GM23338 (cell line): ENCODE measurements at places on chromosomes 2 and 18. TPM values are rescaled to one million over a fixed set of nuclear protein-coding genes. Genes with fewer than 3 reads are reported as not detected.

Gene IL1RL1
- not detected in 2 replicates for total RNA-seq

Gene CHN1
- total RNA-seq: 30.2 and 36.5 TPM in 2 replicates

Gene GAL3ST2
- total RNA-seq: 0.24 and 1.5 TPM in 2 replicates

Gene SLC5A7
- 0.08 and 0.17 TPM in 2 replicates for total RNA-seq

Gene CXCR1
- total RNA-seq: not detected in 2 replicates

Gene EPAS1
- 5.4 and 5.7 TPM in 2 replicates for total RNA-seq

DNA sequence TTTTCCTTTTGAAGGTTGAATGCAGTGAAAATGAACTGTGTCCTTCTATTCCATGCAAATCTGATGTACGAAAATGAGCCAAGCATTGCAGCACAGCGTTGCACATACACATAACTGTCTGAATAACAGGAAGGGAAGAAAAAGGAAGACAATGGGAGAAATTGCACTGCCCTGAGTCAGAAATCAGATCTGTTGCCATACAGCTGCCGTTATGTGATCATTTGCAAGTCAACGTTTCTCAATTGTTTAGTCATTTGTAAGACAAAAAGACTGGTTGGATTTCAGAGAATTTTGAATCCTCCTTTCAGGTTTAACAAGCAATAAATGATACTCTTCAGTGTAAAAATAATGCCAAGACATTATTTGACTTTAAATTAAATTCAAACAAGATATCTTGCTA lies 284.1 kb downstream of the DSEL start:
- DNase-seq: peak; percentile 29
- no peaks in the 10 kb centered on the region for H3K36me3 ChIP-seq
- H3K4me1 ChIP-seq: peaks cover 23% of the 10 kb centered on the region
- H3K27ac ChIP-seq: no peak overlapping the region

- no peaks in the 10 kb centered on the region for H3K4me1 ChIP-seq
- H3K36me3 ChIP-seq: no peaks in the 10 kb centered on the region
These were observed 95.9 kb downstream of the GFPT1 start for GRCh38 chr2:69291004-69291650.

- peaks cover 28% of the 10 kb centered on the region for H3K4me1 ChIP-seq
- H3K36me3 ChIP-seq: no peaks in the 10 kb centered on the region
- H3K27ac ChIP-seq: no peak overlapping the region
- DNase-seq: no peak
- H3K4me3 ChIP-seq: no peak overlapping the region
These were observed 265.9 kb downstream of the SETBP1 start for GRCh38 chr18:44946529-44947113.

- DNase-seq: no peak
- no peaks in the 10 kb centered on the region for H3K27me3 ChIP-seq
- no peak overlapping the region for H3K27ac ChIP-seq
- H3K4me3 ChIP-seq: no peak overlapping the region
These were observed 21.0 kb upstream of the GRB14 start for GRCh38 chr2:164642268-164642667.

DNA sequence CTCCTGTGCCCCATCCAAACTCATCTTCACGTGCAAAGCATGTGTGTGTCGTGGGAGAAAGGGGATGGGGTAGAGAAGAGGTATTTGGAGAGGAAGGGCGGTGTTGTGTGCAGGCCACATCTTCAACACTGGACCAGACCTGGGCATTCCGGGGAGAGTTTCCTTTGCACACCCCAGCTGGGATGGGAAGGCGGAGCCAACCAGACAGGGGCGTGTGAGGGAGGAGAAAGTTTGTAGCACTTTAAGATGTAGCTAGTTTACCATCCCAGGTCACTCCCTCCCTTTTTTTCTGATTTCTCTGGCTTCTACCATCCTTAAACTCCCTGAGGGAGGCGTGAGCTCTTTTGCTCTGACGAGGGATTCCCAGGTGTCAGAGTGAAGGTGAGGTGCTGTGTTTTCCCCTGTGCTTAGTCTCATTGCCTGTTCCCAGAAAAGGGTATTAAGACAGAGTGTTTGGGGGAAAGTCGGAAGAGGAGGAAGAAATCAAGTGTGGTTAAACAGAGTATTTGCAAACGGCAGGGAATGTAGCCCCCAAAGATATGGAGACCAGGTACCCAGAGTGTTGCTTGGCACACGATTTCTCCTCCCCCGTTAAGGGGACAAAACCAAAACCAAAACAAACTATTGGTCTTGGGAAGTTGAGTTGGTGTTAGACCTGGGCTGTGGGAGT lies 1.6 kb downstream of the SETBP1 start:
- peak overlapping the region; percentile 93 for H3K4me3 ChIP-seq
- DNase-seq: peak; percentile 68
- H3K36me3 ChIP-seq: no peaks in the 10 kb centered on the region
- peaks cover 25% of the 10 kb centered on the region for H3K4me1 ChIP-seq
- peaks cover 14% of the 10 kb centered on the region for H3K27me3 ChIP-seq

- no peaks in the 10 kb centered on the region for H3K36me3 ChIP-seq
- H3K27me3 ChIP-seq: no peaks in the 10 kb centered on the region
- H3K27ac ChIP-seq: no peak overlapping the region
- no peak overlapping the region for H3K4me3 ChIP-seq
- DNase-seq: no peak
These were observed 66.3 kb upstream of the HK2 start for GRCh38 chr2:74767618-74768017.

GRCh38 chr2:8684878-8685696 lies 3.2 kb downstream of the ID2 start:
- H3K4me3 ChIP-seq: peak overlapping the region; percentile 85
- H3K4me1 ChIP-seq: peaks cover 30% of the 10 kb centered on the region
- peaks cover 38% of the 10 kb centered on the region for H3K27me3 ChIP-seq

GRCh38 chr2:137107904-137108303 lies 342.6 kb downstream of the THSD7B start:
- H3K27ac ChIP-seq: no peak overlapping the region
- H3K36me3 ChIP-seq: no peaks in the 10 kb centered on the region
- H3K4me1 ChIP-seq: no peaks in the 10 kb centered on the region
- H3K27me3 ChIP-seq: no peaks in the 10 kb centered on the region
- no peak for DNase-seq

GRCh38 chr18:32425466-32425865 lies 45.2 kb downstream of the GAREM1 start:
- no peak overlapping the region for H3K27ac ChIP-seq
- H3K4me3 ChIP-seq: no peak overlapping the region
- H3K27me3 ChIP-seq: no peaks in the 10 kb centered on the region
- no peak for DNase-seq

DNA sequence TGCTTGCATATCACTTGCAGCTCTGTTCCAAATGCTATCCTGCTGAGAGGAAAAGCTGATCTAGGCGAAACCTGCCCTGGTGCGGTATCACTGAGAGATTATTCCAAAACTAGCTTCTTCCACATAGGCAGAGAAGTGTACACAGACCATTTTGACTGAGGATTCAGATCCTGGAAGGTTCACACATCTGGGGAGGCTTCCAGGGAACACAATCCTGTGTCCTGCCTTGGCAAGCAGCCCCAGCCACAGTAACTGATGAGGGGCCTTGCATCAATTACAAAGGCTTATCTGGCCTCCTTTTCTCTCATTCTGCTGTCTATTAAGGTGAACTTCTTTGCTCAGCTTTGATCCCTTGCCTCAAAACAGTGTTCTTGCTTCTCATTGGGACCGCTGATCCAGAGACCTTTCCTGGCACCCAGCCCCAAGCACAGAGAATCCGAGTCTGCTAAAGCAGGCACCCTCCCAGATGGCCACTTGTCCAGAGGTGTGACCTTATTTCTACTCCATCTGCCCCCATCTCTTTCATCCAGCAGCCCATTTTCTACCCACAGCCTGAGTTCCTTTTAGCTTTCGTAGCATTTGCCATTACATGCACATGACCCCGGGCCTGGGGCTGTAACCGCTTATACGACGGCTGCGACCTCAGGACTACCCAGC lies 52.3 kb upstream of the ZFP36L2 start:
- no peaks in the 10 kb centered on the region for H3K4me1 ChIP-seq
- H3K4me3 ChIP-seq: no peak overlapping the region
- no peak for DNase-seq
- peaks cover 2% of the 10 kb centered on the region; the same call in 1 of the 2 replicates for H3K36me3 ChIP-seq

DNA sequence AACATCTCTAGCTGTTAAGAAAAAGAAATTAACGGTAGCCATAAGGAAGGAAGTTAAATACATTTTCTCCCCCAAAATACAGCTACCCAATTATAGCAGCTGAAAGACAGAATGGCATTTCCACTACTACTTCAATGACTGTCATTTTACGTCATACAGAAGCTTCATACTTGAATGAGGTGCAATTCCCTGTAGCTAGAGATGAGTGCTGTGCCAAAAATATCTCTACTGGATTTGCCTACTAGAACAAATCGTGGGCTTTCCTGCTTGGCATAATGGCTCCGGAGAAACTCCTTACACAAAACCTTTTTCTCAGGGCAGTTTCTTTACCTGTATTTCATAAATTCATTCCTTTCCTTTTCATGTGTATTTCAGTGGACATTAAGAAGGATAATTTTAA lies 36.3 kb upstream of the NRXN1 start:
- H3K4me1 ChIP-seq: peaks cover 3% of the 10 kb centered on the region; the same call in 1 of the 2 replicates
- DNase-seq: no peak
- H3K27me3 ChIP-seq: no peaks in the 10 kb centered on the region
- no peaks in the 10 kb centered on the region for H3K36me3 ChIP-seq
- H3K27ac ChIP-seq: no peak overlapping the region

GRCh38 chr2:172597176-172597842 lies 41.4 kb downstream of the PDK1 start:
- DNase-seq: no peak
- no peak overlapping the region for H3K4me3 ChIP-seq
- no peaks in the 10 kb centered on the region for H3K27me3 ChIP-seq

GRCh38 chr18:34729740-34730355 lies 19.8 kb downstream of the DTNA start:
- H3K4me1 ChIP-seq: peaks cover 4% of the 10 kb centered on the region; the same call in 1 of the 2 replicates
- no peaks in the 10 kb centered on the region for H3K36me3 ChIP-seq
- DNase-seq: no peak
- H3K27ac ChIP-seq: no peak overlapping the region
- no peak overlapping the region for H3K4me3 ChIP-seq
- no peaks in the 10 kb centered on the region for H3K27me3 ChIP-seq

GRCh38 chr18:58578835-58579560 lies 49.9 kb downstream of the ALPK2 start:
- no peak for DNase-seq
- H3K4me1 ChIP-seq: peaks cover 14% of the 10 kb centered on the region
- no peak overlapping the region for H3K4me3 ChIP-seq
- H3K27ac ChIP-seq: no peak overlapping the region
- no peaks in the 10 kb centered on the region for H3K36me3 ChIP-seq

GRCh38 chr18:31303771-31304170 lies 14.2 kb upstream of the DSG1 start:
- DNase-seq: no peak
- no peaks in the 10 kb centered on the region for H3K36me3 ChIP-seq
- peaks cover 13% of the 10 kb centered on the region for H3K4me1 ChIP-seq
- no peak overlapping the region for H3K4me3 ChIP-seq
- no peak overlapping the region for H3K27ac ChIP-seq
- H3K27me3 ChIP-seq: no peaks in the 10 kb centered on the region

DNA sequence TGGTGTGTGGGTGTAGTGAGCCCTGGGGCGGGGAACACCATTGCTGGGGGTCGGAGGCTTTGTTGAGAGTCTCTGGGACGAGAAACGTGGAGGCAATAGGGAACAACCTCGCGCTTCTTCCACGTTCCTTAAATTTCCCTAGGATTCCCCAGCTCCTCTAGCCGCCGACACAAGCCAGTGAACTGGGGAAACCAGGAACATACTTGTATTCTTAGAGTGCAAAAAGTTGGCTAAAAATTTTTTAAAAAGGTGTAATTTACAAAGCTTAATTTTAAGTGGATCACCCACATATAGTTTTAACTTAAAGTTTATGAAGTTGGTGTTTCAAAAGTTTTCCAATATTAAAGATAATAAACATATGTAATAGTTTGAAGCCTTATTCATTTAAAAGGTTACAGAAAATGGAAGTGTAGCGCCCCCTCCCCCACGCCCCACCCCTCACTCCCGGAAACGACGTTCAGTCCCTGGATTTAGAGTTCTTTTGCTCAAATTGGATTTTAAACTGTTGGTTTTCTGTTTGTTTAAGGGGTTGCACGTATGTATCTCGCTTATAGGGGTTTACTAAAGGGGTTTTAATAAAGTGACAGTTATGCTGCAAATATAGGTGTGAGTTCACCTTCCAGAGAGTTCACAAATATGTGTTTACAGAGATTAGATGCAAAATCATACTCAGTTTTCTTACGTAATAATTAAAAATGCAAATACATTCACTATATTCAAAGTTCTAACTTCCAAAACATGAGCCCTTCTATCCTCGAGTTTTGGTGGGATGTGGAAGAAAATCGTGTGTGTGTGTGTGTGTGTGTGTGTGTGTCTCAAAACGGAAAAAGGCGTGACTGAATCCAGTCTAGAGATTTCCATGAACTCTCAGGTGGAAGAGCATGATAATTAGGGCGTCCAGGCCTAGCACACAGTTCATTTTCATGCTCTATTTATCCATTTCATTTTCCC lies 872 bp downstream of the DSG2 start:
- H3K27me3 ChIP-seq: 0 out of 2 replicates have a peak, but pooled peaks cover 6% of the 10 kb centered on the region
- peak overlapping the region; percentile 93 for H3K4me3 ChIP-seq
- H3K36me3 ChIP-seq: no peaks in the 10 kb centered on the region
- H3K4me1 ChIP-seq: peaks cover 34% of the 10 kb centered on the region
- peak overlapping the region; percentile 95 for H3K27ac ChIP-seq

GRCh38 chr2:23564615-23564960 lies 179.6 kb downstream of the KLHL29 start:
- no peaks in the 10 kb centered on the region for H3K36me3 ChIP-seq
- no peak overlapping the region for H3K27ac ChIP-seq
- H3K27me3 ChIP-seq: no peaks in the 10 kb centered on the region
- H3K4me3 ChIP-seq: no peak overlapping the region
- DNase-seq: no peak

DNA sequence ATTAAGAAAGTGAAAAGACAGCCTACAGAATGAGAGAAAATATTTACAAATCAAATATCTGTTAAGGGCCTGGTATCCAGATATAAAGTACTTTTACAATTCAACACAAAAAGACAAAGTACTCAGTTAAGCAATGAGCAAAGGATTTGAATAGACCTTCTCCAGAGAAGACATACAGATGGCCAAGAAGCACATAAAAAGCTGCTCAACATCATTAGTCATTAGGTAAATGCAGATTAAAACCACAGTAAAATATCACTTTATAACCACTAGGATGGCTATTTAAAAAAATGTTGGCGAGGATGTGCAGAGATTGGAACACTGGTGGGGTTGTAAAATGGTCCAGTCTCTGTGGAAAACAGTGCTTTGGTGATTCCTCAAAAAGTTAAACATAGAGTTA lies 38.9 kb downstream of the RAB31 start:
- H3K27me3 ChIP-seq: no peaks in the 10 kb centered on the region
- H3K27ac ChIP-seq: no peak overlapping the region
- H3K4me1 ChIP-seq: peaks cover 29% of the 10 kb centered on the region
- no peak for DNase-seq
- H3K4me3 ChIP-seq: no peak overlapping the region

DNA sequence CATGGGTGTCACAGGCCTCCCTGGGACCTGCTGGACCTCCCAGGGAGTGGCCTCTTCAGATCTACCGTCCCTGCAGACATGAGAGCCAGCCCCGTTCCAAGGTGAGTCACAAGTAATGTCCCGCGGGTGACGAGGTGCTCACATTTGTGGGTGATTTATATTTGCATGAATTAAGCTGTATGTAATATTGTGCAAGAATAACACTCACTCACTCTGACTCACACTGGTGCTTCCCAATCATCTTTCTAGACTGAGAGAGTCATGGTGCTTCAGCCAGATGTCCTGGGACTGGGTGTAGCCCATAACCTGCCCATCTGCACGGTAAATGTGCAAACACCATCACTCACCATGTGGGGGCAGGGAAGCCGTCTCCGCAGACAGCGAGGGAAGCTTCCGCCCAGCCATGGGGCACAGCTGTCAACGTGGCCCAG lies 347.5 kb upstream of the SALL3 start:
- no peaks in the 10 kb centered on the region for H3K36me3 ChIP-seq
- DNase-seq: peak; percentile 9
- H3K27ac ChIP-seq: no peak overlapping the region
- no peaks in the 10 kb centered on the region for H3K4me1 ChIP-seq
- no peaks in the 10 kb centered on the region for H3K27me3 ChIP-seq
